GM23248 (cell line): ENCODE measurements at places on chromosomes 6 and 20. TPM values are rescaled to one million over a fixed set of nuclear protein-coding genes. Genes with fewer than 3 reads are reported as not detected.
A peak's percentile ranks its signal among the peaks of the same experiment; 100 is the strongest.

GRCh38 chr6:45710304-45710821, 305.3 kb downstream of the CLIC5 start:
- peak; percentile 56 for DNase-seq

DNA sequence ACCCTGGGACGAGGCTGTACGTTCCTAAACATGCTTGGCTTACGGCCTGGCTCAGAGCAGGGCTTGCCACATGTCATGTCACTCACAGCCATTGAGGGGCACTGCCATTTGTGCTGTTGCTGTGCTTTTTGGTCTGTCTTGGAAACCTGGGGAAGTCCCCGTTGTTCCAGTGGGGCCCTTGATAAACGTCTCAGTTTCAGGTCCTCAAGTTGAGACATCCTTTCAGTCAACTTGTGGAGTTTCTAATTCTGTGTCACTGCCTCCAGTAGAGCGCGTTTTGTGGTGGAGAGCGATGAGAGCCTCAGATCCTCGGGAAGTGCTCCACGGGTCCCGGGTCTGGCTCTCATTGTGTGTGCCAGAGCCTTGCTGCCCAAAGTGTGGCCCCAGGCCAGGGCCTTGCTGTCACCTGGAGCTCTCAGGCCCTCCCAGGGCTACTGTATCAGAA, 43.0 kb upstream of the CCR6 start:
- DNase-seq, result no peak

DNA sequence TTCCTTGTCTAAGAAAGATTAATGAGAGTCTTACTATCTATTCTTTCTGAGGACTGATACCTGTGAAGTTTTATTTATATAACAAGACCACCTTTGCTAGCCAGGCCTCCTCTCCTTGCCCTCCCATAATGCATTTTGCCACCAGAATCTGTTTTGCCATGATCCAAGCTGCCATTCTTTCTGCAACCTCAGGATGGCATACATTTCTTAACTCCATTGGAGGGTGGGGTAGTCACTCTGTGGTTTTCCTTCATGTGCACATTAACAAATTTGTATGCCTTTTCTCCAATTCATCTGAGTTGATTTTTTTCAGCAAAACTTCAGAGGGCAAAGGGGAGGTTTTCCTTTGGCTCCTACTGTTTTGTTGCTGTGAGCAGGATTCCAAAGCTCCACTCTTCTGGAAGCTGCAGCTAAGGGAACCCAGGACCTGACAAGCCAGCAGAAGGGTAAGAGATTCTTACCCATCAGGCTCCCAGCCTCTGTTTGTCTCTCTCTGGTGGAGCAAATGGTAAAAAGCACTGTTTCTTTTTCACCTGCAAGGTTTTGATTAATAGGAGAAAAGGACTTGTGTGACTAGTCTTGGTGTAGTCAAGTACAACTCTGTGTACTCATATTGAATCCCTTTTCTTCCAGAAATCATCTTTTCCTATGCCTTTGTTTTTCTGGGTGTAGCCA, 26.2 kb upstream of the ENPP4 start:
- peak; percentile 14 for DNase-seq

Gene TNFRSF6B
- 36.9 and 39.9 TPM in 2 replicates for total RNA-seq

- peak; percentile 31 for DNase-seq
Observed at GRCh38 chr20:44911264-44911921, 1.5 kb downstream of the PABPC1L start.

DNA sequence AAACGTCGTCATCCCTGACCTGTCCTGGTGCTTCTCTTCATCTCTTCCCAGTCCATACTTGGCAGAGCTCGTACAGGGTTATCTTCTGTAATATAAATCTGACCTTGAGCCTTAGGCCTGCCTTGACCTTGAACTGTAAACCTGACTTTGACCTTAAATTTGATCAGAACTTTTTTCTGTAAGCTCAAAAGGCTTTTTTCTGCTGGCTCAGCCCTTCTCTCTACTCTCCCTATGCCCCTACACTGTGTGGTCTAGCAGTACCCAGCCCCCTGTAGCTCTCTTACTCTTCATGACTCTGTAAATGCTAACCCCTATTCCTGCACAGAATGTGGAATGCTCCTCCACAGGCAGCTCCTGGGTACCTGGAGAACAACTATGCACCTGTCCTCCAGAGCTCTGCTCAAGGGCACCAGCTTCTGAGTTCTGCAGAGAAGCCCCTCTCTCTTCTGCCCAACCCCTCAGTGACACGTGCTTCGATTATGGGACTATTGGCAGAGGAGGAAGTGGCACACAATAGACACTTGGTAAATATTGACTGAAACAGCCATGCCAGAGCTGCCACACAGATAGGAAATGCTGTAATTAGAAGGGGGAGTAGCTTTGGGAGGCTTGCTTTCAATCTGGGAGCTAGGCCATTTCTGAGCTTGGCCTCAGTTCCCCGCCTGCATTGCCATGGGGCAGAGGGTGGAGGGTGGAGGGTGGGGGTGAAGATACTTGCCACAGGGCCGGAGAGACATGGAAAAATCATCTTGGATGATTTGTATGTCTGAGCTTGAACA, 15.4 kb downstream of the SNPH start:
- no peak for DNase-seq

GRCh38 chr6:42748203-42748898, 2.4 kb upstream of the TBCC start:
- peak; percentile 15 for DNase-seq

GRCh38 chr6:6749702-6750491, 161.4 kb downstream of the LY86 start:
- DNase-seq, result peak; percentile 95

DNA sequence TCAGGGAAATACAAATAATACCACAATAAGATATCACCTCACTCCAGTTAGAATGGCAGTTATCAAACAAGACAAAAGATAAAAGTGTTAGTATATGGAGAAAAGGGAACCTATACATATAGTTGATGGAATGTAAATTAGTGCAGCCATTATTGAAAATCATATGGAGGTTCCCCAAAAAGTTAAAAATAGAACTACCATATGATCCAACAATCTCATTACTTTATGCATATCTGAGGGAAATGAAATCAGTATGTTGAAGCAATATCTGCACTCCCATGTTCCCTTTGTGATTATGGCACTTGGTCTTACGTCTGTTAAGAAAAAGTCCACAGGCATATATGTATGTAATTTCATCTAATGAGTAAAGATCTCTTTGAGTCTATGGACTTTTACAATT, 96.9 kb downstream of the STXBP5 start:
- no peak for DNase-seq

GRCh38 chr20:21396599-21397340, 556 bp downstream of the NKX2-4 start:
- peak; percentile 58 for DNase-seq

DNA sequence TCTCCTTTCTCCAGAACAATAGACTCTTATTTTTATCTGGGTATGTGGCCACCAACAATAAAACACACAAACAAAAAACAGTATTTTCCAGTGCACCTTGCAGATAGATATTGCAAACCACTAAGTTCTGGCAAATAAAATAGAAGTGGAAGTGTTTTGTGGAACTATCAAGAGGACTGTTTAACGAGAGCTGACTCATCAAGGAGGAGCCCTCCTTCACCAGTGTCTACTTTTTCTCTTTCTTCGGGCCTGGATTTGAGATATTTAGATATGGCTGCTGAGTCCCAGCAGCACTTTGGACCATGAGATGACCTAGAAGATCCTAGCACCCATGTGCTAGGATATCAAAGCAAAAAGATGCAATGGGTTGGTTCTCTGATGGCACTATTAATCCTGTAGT, 154.7 kb downstream of the AIG1 start:
- peak; percentile 16 for DNase-seq

Gene RAD21L1
- not detected in 2 replicates for total RNA-seq

GRCh38 chr20:40477805-40478204, 211.2 kb downstream of the MAFB start:
- DNase-seq, result peak; percentile 82

Gene SMOC2
- total RNA-seq, result not detected in 2 replicates

Gene OPN5
- not detected in 2 replicates for total RNA-seq

- peak; percentile 78 for DNase-seq
Observed at GRCh38 chr6:98944598-98945081, 3.1 kb downstream of the FBXL4 start.

Gene RPRD1B
- 13.5 and 19.6 TPM in 2 replicates for total RNA-seq

Gene FAM162B
- not detected in 2 replicates for total RNA-seq

GRCh38 chr20:59820204-59821041, 113.0 kb downstream of the SYCP2 start:
- DNase-seq, result peak; percentile 15

- no peak for DNase-seq
Observed at GRCh38 chr6:148317739-148318138, 24.9 kb upstream of the SASH1 start.

DNA sequence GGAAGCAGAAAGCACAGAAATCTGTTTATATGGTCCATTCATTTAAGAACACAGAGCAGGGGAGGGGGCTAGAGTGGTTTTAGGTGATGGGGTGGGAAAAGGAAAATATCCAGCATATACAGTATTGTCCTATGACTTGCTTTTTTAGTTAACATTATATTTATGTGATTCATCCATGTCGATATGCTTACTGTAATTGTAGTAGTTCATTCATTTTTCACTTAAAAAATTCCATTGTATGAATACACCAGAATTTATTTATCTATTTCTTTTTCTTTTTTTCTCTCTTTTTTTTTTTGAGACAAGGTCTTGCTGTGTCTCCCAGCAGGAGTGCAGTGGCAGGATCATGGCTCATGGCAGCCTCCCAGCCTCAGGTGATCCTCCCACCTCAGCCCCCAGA, 9.6 kb upstream of the PRIM2 start:
- DNase-seq, result peak; percentile 37

Gene TFAP2D
- total RNA-seq, result not detected in 2 replicates

Gene HLA-G
- total RNA-seq, result not detected in 2 replicates

Gene TMEM217
- total RNA-seq, result 1.2 and 4.6 TPM in 2 replicates

DNA sequence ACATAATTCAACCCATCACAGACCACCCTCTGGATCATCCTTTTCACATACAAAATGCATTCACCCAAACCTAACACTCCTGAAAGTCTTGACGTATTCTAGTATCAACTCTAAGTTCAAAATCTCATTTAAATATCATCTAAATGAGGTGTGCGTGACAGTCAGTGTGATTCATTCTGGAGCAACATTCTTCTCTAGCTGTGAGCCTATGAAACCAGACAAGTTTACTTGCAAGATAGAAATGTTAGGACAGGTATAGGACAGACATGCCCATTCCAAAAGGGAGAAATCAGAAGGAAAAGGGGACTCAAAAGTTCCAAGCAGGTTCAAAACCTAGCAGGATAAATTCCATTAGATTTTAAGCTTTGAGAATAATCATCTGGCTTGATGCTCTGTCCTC, 329.7 kb downstream of the CD83 start:
- no peak for DNase-seq
